ENCODE measurements at places on chromosomes 12 and 14.

- no peak for DNase-seq
Observed at GRCh38 chr12:98002887-98003493, 512.4 kb upstream of the TMPO start.

DNA sequence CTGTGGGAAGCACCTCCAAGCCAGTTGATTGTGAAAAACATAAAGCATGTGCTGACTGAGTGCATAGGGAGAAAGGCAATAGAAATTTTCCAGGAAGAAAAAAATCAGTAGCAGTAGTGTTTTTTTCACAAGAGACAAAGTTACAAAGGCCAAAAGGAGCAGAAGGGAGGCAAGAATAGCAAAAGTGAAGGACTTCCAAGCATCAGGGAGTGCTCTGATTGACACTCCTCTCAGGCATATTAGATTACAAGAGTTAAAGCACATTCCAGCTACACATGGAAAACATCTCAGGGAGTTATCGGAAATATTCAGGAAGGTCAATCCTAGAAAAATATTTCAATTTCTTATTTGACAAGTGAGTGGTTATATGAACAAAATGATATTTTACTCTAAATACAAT, 508.0 kb downstream of the MDGA2 start:
- no peak for DNase-seq

GRCh38 chr14:91154851-91155625, 41.2 kb downstream of the DGLUCY start:
- DNase-seq, result no peak

GRCh38 chr14:75493592-75494087, 28.6 kb upstream of the BATF start:
- DNase-seq, result no peak

DNA sequence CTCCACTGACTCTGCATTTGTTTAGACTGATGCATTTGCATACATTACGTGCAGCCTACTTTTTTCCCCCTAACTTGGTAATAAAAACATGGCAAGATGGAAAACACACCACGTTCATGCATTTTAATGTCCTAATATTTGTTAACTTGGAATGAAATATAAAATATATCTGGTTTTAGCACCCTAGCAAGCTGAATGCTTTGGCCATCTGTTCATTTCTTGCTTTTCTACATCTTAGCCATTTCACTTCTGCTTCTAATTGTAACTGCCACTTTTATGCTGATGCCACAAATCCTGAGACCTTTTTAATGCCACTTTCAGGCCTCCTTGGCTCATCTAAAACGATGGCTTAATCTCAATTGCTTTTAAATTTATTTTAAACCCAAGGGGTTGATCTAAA, 177.7 kb upstream of the RASSF8 start:
- DNase-seq, result no peak

- DNase-seq, result no peak
Observed at GRCh38 chr12:114864837-114865551, 181.0 kb upstream of the TBX3 start.

- no peak for DNase-seq
Observed at GRCh38 chr14:38718519-38718918, 384.5 kb downstream of the SEC23A start.

- no peak for DNase-seq
Observed at GRCh38 chr14:99516156-99516870, 35.1 kb downstream of the CCNK start.

DNA sequence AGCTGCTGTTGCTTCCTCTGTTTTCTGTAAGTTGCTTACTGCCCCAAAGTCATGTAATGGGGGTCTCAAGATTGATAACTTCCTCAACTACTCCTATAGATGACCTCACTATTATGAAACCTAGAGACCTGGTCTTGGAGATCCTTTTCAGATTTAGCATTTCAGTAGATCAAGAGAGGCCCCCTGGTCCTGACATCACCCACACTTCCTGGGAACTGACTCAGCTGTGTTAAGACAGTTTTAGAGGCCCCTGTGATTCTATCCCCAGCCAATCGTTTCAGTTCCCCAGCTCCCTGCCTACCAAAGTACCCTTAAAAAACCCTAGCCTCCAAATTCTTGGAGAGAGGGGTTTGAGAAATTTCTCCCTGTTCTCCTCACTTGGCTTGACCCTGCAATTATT, 9.2 kb upstream of the ARG2 start:
- DNase-seq, result no peak

- DNase-seq, result no peak
Observed at GRCh38 chr14:37709419-37710195, 114.2 kb downstream of the TTC6 start.

- no peak for DNase-seq
Observed at GRCh38 chr14:34452258-34452822, 9.7 kb downstream of the SPTSSA start.

DNA sequence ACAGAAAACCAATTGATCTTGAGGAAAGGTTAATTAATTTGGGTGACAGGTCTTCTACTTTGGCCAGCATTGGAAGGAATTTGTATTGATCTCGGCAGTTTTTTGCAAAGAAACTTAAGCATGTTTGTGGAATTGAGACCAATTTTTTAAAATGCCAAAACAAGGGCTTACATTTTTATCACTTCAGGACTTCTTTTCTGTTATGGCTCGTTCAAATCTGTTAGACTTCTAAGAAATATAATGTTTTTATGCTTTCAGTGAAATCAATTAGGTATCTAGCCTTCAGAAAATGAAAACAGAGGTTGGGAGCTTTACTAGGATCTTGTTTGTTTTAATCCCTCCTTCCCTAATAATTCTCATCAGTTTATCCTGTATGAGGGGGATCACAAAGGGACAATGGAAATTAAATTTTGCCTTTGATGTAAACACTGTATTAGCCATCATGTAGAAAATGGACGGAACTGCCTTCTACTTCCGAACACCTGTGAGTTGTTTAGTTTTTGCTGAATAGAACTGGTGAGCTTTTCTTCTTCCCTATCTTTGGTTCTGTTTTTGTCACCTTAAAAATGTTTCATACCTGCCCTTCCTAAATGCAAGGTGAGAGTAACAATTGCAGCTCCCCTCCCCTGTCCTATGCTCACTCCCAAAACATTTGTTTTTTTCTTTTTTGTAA, 7.8 kb downstream of the FOXA1 start:
- no peak for DNase-seq

DNA sequence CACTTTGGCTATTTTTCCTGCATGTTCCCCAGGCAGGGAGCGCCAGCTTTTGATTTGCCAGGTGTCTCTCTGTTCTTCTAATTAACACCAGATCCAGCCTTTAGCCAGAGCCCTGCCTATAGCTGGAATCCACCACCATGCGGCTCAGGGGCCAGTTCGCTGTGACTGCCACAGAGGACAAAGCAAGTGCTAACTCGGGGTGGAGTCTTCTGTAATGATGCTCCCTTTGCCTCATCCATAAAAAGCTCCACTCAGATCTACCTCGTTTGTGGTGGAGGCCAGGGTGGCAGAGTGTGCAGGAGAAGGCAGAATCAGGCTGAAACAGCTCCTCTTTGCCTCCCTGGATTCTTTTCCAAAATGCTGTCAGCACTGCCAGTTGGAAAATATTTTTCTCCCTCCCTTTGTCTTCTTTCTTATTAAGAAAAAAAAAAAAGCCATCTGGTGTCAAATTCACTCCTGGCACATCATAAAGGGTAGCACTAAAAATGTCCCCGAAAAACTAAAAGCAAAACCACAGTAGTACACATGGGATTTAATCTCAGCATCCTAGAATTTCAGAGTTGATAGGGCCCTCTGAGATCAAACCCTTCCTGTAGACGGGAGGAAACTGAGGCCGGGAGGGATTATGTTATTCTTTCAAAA, 18.0 kb upstream of the CTDSP2 start:
- DNase-seq, result no peak

GRCh38 chr12:98317939-98318899, 197.2 kb upstream of the TMPO start:
- DNase-seq, result no peak

DNA sequence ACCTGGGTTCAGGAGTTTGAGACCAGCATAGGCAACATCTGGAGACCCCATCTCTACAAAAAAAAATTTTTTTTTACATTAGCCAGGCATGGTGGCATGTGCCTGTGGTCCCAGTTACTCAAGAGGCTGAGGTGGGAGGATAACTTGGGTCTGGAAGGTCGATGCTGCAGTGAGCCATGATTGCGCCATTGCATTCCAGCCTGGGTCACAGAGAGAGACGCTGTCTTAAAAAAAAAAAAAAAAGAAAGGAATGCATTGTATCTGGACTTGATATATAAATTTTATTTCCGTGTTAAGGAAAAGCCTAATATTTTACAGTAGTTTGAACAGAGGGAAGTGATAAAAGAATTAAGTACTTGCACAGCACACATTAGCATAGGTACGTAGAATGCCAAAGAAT, 97.2 kb downstream of the ZC3H14 start:
- DNase-seq, result no peak

- no peak for DNase-seq
Observed at GRCh38 chr12:86293682-86294240, 37.6 kb upstream of the MGAT4C start.

DNA sequence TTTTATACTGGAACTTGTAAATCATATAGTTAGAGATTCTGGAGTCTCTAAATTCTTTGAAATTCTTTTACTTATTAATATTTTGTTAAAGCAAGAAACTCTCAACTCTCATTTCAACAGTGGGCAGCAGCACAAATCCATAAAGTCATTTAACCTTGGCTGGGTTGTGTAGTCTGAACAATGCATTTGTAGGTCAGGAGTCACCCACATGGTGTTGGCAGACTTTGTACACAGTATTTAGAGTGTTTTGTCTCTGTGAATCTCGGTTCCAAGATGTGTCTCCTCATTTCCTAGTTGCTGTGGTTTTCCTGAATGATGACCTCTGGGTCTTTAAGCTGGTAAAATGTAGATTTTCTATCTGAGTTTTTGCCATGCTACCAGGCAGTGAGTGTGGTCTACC, 20.8 kb upstream of the STRAP start:
- DNase-seq, result no peak

- DNase-seq, result no peak
Observed at GRCh38 chr12:27293463-27293862, 39.2 kb upstream of the BMAL2 start.

- DNase-seq, result no peak
Observed at GRCh38 chr12:95767703-95768102, 22.9 kb downstream of the NTN4 start.

DNA sequence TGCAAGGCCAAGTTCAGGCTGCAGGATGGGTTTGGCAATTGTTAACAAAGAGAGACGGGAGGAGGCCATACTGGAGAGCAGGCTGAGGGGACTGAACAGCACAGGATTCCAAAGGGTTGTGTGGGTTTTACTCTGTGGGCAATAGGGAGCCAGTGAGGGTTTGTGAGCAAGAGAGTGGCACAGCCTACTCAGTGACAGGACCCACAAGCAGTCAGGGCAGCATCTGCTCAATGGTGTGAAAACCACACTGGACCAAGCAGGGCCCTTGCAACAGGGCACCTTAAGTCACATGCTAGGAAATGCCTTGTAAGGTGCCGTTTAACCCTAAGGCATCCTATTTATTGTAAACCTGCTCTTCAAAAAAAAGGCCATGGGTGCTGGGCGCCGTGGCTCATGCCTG, 22.0 kb downstream of the SYNE3 start:
- DNase-seq, result no peak

- DNase-seq, result no peak
Observed at GRCh38 chr14:80955416-80955941, at the start of gene TSHR. Gene TSHR (plus strand): TSS chr14:80955621. CDS start chr14:80955681, 60 bp downstream.

- DNase-seq, result peak; percentile 70
Observed at GRCh38 chr12:124428136-124428791, 133.4 kb downstream of the RFLNA start.

DNA sequence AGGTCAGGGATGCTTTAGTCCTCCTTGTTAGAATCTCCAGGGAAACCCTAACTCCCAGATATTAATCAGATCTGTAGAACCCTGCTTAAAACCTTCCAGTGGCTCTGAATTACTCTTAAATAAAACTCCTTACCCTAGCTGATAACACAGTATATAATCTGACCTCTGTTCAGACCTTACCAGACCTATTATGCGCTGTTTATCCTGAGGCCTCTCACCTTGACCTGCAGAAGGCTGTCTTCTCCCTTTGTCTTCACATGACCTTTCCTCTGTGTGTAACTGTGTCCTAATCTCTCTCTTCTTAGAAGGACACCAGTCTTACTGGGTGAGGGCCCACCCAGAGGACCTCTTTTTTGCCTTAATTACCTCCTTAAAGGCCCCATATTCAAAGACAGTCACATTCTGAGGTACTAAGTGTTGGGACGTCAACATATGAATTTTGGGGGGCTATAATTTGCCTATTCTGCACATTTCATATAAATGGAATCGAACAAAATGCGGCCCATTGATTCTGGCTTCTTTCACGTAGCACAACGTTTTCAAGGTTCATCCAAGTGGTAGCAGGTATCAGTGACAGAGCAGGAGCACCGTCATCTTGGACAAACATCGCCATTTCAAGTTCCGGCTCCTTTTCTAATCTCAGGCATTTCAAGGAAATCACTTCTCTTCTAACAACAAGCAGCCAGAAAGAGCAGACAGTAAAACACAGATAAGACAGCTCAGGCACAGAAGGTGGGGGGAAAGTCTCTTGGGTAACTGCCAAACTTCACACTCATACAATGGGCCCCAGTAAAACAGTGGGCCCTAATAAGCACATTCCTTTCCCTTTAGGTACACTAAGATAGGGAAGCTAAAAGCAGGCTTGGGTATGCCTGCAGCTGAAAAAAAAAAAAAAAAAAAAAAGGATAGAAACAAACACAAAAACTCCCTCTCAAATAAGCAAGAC, 200.2 kb upstream of the NUDT4 start:
- DNase-seq, result no peak

DNA sequence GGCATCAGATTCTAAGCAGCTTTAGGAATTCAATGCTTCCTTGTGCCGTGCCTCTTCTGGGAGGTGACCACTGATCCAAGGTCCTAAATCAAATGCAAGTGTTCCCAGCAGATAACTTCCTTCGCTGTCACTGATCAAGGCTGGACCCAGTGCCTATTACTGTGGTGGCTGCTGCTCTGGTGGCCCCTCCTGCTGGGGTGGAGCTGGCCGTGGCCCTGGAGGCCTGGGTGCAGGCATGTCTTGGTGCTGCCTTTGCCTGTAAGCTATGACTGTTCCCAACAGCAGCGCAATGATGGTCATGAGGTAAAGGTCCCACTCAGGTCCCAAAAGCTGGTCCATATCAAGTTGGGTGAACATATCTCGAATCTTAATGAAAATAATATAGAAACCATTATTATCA, 56.8 kb downstream of the SEL1L start:
- no peak for DNase-seq

DNA sequence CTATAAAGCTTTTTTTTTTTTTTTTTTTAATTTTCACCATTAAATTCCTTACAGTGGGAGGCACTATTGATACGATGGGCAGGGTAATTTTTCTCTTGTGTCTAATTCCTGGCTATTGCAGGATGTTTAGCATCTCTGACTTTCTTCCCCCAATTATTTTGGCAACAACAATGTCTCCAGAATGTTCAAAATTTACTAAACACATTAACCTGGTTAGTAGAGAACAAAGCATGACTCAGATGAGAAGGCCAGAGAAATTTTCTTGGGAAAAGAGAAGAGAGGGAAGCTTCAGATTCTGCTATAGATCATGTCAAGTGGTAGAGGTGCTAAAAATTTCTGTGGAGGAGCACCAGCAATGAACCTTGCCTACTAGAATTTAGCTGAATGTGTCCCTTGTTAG, 171.5 kb upstream of the PRICKLE1 start:
- no peak for DNase-seq
